Tibial nerve (tissue), 4 donors: ENCODE measurements at places on chromosomes 4 and X. TPM values are rescaled to one million over a fixed set of nuclear protein-coding genes. Genes with fewer than 3 reads are reported as not detected.

The PCYT1B gene
- 1.9 TPM for total RNA-seq

The HADH gene
- total RNA-seq, result 49.2 TPM

The CENPVL2 gene
- total RNA-seq, result not detected

The GAGE2A gene
- not detected for total RNA-seq
